ENCODE measurements at places on chromosomes 1 and 21.

- DNase-seq: no peak
These were observed 63.9 kb downstream of the KCNK1 start for GRCh38 chr1:233677690-233678354.

- DNase-seq: no peak
These were observed 9.1 kb downstream of the PLOD1 start for GRCh38 chr1:11943619-11944018.

DNA sequence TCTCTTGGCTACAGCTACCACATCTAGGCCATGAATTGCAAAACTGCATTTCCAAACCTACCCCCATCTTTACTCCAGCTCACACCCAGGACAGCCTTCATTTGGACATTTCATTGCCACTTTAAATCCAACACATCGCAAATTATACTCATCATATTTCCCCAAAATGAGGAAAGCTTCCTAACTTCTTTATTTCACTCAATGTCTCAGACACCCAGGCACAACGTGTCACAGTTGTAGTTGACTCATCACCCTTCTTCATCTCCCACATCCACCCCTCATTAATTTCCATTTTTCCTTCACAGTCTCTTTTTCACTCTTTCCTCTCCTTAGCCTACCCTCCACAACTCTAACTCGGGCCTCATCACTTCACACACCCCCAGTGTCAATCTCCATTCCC lies 6.7 kb downstream of the OTUD7B start:
- DNase-seq: no peak

DNA sequence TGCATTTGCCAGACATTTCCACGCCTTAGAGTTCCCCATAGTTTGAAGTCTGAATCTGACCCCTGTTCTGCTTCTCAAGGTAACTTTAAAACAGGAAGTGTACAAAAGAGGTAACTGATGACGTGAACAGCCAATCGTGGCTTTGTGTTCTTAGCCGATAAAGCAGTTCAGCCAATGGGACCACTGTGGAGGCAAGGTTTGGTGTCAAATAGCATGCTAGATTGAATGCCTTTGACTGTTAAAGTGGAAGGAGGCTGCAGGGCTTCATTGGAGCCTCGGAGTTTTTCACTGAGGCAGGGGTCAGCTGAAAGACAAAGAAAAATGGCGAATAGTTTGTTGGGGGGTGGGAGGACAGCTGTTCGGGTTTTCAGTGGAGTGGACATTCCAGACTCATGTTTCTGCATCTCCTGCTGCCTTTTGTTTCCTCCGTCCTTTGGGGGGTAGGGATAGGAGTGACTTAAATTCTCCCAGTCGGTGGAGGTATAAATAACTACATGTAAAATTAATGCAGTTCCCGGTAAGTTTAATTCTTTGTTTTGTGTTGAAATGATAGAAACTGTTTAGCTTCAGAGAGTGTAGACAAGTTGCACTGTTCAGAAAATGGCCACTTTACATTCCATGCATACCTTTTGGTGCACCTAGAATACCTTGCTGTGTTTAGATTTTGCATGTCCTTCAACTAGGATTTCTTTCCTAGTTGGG lies 17.7 kb downstream of the NFYC start:
- DNase-seq: peak; percentile 93

GRCh38 chr1:99645203-99645602 lies 710 bp upstream of the PALMD start:
- DNase-seq: no peak

DNA sequence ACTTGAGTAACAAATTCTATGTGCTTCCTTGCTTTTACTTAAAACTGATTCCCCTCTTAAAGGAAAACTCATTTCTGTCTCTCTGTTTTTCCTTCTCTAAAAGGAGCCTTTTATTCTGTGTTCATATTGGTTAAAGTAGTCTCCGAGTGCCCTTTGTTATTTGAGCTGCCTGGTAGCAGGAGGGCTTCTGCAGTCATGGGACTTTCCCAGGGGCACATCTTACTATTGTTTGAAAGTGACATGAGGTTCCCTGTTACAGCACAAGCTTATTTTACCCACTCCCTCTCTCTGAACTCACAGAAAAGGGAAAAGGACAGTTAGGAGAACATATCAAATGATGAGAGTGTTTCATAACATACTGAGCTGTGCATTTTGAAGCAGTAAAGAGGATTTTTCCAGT lies 58.1 kb upstream of the ANGPTL1 start:
- no peak for DNase-seq

GRCh38 chr1:199774433-199775089 lies 252.9 kb upstream of the NR5A2 start:
- no peak for DNase-seq

DNA sequence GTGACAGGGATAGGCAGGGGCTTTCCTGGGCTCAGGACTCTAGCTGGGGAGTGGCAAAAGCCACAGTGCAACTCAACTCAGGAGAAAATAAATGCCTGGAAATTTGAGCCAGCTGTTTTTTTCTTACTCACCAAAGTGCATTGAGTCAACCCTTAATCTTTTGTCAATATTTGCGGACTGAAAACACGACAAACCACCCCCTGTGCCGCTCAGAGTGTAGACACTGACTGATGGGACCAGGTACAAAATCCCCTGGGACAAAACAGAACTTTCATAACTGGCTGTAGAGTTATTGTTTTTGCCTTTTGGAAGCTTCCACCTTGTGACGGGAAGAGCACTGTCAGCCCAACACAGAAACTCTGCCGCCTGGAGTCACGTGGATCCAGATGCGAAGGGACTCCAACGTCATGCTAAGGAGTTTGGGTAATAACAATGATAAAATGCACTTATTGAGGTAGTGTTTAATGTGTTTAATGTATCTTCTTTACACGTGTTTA lies 164.6 kb downstream of the PLPP3 start:
- no peak for DNase-seq

DNA sequence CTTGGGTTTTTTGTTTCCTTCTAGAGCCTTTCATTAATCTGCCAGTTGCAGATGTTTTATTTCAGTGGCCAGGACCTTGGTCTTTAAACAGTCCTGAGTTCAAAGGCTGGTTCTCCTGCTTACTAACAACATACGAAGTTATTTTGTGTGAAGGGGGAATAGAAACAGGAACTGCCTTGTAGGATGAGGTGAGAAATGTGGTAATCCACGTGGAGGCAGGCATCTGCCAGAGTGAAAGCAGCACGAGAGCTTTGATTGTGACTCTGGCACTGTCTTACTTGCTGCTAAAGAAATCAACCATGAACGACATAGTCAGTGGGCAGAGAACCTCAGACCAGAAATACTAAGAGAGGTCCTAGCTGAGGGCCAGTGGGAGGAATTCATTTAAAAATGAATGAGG lies 30.4 kb downstream of the TMEM63A start:
- DNase-seq: no peak

GRCh38 chr1:15764269-15764764 lies 5.7 kb downstream of the FBLIM1 start:
- DNase-seq: no peak

DNA sequence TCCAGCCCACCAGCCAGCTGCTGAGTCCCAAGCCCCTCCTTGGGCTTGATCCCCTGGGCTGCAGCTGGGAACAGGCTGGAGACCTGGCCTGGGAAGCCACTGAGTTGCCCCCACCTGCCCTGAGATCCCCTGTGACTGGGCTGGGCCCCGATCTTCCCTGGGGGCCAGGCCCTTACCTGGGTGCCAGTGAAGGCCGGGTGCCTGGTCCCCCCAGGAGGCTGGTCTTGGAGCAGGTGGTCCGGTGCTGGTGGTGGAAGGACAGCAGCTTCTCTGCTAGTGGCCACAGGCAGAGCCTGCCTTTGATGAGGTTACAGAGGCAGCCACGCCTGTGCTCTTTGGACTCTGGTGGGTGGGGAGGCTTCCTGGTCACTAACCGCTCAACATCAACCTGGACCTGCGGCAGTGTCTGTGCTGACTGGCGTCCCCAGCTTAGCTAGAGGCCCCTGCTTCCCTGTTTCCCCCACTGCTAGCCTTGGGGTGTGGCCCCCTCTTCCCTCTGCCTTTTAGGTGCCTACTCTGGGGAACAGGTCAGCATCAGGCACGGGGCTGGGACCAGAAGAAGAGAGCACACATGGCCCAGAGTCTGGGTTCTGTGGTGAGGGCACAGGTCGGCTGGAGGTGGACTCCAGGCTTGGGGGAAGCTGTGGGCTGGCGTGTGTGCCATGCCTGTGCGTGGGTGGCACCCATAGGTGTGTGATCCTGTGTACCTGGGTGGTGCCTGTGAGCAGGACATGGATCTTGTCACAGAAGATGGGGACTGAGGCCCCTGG lies at the start of gene EPS8L3:
EPS8L3 (minus strand) TSS at position 278 of the 770 bp plus-strand sequence. CDS start 2,174 bp downstream, outside the sequence.
- DNase-seq: no peak

GRCh38 chr1:216632980-216633379 lies 90.2 kb downstream of the ESRRG start:
- DNase-seq: no peak

DNA sequence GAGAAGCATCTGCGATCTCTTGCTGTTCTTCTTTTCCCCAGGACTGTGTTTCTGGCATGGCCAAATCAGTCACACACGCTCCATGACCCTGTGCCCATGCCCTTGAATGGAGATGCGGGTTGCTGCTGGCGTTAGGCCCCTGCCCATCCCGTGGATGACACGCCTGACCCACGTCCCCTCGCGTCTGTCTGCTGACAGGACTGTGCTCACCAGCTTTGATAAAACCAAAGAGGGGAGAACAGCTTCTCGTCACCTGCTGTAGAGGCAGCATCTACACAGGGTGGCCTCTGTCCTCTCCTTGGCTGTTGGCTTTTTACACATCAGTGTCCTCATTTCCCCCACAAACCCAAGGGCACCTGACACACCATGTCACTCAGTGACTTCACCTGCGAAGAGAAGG lies 6.9 kb downstream of the MT1HL1 start:
- DNase-seq: no peak

GRCh38 chr1:167344112-167344511 lies 123.4 kb downstream of the POU2F1 start:
- no peak for DNase-seq

DNA sequence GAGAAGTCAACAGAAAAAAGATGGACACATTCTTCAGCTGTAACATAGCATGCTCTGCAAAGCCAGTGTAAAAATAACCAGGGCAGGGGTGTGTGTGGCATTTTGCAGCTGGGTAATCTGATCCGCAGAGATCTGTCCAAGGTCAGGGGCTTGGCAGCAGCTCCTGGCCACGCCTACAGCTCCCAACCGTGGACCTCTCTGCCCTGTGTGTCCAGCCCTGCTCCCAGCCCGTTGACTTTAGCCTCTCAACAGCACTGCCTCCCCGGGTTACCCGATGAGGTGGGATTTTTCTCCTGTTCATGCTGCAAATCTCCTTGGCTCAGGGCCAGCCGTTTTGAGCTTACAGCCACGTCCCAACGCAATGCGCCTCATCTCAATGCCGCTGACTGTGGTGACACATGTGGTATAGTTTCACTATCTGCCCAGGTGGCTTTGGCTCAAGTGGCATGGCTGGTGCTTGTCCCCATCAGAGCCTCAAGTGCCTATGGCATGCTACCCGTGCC lies 68.1 kb downstream of the VWA5B1 start:
- DNase-seq: no peak

- no peak for DNase-seq
These were observed 62.2 kb downstream of the S100B start for GRCh38 chr21:46542588-46543124.

DNA sequence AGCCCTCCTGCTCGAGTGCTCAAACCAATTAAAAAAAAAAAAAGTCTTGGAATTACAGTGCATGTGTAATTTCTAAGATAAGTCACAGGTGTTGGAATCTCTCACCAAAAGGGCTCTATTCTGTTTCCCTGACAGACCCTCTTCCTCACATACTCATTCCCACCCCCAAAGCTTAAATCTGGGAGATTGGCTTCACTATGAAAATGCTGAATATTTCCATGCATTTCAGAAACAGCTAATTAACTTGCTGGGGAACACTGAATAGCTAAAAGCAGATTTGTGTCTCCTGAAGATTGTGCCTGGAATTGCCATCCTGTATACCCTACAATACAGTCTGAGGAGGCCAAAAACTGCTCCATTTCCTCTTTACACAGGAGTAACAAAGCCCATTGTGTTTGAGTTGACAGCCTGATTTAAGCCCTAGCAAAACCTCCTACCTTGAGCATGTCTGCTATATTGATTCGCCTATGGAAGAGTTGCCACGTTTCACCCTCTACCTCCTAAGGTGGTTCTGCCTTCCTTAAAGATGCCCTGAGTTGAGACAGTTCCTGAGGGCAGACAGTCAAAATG lies 1.4 kb upstream of the PIK3R3 start:
- no peak for DNase-seq

GRCh38 chr1:85884372-85885035 lies 176.3 kb upstream of the ZNHIT6 start:
- no peak for DNase-seq

GRCh38 chr1:188269956-188270355 lies 1441.2 kb downstream of the PLA2G4A start:
- DNase-seq: no peak

DNA sequence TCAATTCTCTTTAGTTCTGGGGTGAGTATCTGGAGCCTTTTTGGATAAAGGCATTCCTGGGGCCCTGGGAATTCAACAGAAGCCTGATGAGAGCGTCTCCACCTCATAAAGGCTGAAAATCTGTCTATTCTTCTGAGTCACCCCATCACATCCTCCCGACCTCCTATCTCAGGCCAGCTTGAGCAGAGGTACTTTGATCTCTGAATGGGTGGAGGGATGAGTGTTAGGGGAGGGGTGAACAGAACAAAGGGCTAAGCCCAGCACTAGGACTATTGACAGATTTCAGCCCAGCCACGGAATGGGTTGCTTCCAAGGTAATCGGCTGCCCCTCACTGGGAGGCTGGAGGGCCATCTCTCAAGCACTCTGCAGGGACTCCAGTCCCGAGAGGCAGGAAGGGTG lies 2.5 kb upstream of the MYBPH start:
- no peak for DNase-seq

- no peak for DNase-seq
These were observed 300.0 kb downstream of the RRAGC start for GRCh38 chr1:38559446-38560165.

DNA sequence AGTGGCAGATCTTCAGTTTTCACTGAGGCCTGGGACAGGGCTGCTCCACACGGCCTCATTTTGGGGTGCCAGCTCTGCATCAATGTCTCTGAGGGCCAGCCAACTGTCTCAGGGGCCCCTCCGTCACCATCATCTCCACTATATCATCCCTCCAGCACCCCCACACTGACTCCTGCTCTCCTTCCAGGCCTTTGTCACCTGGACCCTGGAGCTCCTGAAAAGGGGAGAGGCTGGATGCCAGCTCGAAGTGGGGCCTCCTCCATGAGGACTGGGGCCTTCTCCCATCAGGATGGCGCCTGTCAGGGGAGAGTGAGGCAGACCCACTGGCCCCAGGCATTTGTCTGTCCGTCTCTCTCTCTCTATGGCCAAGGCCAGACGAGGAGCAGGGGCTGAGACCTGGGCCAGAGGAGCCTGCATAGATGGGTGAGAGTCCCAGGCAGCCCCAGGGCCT lies 44.7 kb upstream of the LRP8 start:
- DNase-seq: no peak

Data from GM04503 (cell line).